ENCODE measurements at places on chromosomes 11 and 22.

DNA sequence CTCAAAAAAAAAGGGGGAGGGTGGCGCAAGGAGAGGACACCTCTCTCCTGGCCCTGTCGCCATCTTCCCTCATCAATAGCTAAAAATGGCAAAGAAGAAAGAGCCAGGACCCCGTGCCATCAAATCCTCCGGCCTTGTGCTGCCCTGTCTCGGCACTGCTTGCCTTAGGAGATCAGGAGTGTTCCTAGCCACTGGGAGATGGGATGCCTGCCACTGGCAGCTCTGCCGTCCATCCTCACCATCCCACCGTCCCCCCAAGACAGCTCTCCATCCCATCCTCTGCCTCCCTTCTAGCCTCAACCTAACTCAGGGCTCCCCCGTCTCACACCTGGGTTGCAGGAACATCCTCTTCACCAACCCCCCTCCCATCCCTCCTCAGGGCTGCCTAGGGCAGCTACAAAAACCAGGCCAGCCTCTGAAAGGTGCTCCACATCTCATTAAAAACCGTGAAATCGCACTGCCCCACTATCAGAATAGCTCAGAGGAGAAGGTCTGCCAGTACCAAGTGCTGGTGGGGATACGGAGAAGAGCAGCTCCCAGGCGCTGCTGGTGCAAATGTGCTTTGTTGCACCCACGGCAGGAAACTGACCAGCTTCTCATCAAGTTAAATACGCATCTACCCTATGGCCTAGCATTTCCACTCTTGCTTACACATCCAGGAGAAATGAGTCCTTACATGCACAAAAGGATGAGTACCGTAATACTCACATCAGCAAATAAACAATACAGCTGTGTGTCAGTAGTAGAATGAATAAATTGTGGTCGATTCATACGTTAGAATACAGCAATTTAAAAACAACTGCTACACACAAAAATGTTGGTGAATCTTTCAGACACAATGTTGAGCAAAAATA is 31.7 kb upstream of the GCAT start:
- peak; percentile 95 for DNase-seq

- no peak for DNase-seq
Observed at GRCh38 chr11:120212259-120212878, 1.5 kb downstream of the OAF start.

GRCh38 chr11:95291946-95292345 is 60.9 kb upstream of the SESN3 start:
- no peak for DNase-seq

- DNase-seq = peak; percentile 81
Observed at GRCh38 chr11:86592659-86593451, 79.6 kb downstream of the ME3 start.

- DNase-seq = peak; percentile 32
Observed at GRCh38 chr22:45413368-45414211, at the start of the genes RIBC2 and SMC1B. Gene RIBC2 (plus strand): TSS chr22:45413693. CDS start chr22:45413887, 194 bp downstream. Gene SMC1B (minus strand): TSS chr22:45413599. CDS start chr22:45413567, 32 bp downstream.

GRCh38 chr11:110857892-110858546 is 145.8 kb upstream of the ARHGAP20 start:
- no peak for DNase-seq

GRCh38 chr11:8328848-8329330 is 65.2 kb upstream of the LMO1 start:
- peak; percentile 88 for DNase-seq

DNA sequence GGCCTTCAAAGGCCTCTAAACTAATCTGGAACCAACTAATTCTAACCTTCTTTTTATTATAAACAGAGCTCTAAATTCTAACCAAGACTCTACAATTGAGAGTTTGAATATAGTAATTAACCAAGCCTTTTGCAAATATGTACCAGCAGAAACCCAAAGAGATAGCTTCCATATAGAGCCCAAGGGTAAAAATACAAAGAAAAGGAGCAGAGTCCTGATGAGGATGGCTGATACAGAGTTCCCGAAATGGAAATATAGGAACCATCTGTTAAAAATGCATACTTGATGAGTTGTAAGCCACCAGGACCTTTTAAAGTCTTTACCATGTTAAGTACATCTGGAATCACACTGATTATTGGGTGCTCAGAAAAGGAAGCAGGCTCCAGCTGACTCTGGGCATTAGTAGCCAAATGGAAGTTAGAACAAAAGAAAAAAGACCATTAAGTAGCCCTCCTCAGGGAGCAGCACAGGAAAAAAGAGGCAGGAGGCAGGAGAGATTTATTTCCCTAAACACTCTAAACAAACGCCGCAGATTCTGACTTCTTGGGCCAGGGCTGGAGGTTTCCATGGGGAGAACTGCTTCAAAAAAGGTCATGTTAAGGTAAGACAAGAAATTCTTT is 463.1 kb upstream of the FAT3 start:
- DNase-seq = no peak

- DNase-seq = no peak
Observed at GRCh38 chr11:43212279-43212678, 99.5 kb upstream of the API5 start.

- DNase-seq = peak; percentile 58
Observed at GRCh38 chr11:104830080-104830479, 68.2 kb downstream of the CASP12 start.

DNA sequence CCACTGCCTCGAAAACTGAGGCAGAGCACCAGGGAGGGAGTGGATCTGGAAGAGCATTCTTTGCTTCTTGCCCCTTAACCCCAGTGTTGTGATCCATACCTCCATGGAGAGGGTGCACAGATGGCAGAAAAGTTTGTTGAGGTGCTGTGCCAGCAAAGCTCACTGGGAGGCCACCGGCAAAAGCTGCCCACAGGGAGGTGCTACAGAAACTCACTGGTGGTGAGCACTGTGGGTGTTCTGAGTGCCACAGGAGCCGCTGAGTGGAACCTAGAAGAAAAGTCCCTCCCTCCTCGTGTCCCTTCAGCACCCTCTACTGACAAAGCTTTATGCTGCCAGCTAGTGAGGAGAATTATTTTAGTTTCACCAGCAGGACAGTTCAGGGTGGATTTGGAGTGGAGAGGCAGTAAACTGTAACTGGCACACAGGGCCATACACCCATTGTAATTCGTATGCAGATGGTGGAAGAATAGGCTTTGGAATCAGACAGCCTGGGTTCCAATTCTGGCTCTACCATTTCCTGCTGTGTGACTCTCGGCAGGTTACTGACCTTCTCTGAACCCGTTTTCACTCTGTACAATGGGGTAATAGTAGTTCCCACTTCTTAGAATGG is 84.6 kb downstream of the SWAP70 start:
- peak; percentile 68 for DNase-seq

- peak; percentile 24 for DNase-seq
Observed at GRCh38 chr11:125772834-125773505, 5.7 kb downstream of the PATE2 start.

GRCh38 chr11:112174789-112175598 is at the start of gene BCO2:
Gene BCO2 (plus strand): TSS chr11:112175512. CDS start chr11:112175602, 90 bp downstream.
- DNase-seq = peak; percentile 85

GRCh38 chr11:126997641-126998040 is 2.9 kb downstream of the KIRREL3 start:
- DNase-seq = no peak

Measured in mammary epithelial cell (primary cell).